Aorta (tissue), 5 donors: ENCODE measurements at places on chromosomes 5 and 9. TPM values are rescaled to one million over a fixed set of nuclear protein-coding genes. Genes with fewer than 3 reads are reported as not detected.

GRCh38 chr5:123439709-123440108 lies 16.5 kb upstream of the CEP120 start:
- DNase-seq, result no peak
- H3K4me3 ChIP-seq, result no peak overlapping the region
- H3K27ac ChIP-seq, result no peak overlapping the region
- no peaks in the 10 kb centered on the region for H3K36me3 ChIP-seq
- no peaks in the 10 kb centered on the region for H3K4me1 ChIP-seq

DNA sequence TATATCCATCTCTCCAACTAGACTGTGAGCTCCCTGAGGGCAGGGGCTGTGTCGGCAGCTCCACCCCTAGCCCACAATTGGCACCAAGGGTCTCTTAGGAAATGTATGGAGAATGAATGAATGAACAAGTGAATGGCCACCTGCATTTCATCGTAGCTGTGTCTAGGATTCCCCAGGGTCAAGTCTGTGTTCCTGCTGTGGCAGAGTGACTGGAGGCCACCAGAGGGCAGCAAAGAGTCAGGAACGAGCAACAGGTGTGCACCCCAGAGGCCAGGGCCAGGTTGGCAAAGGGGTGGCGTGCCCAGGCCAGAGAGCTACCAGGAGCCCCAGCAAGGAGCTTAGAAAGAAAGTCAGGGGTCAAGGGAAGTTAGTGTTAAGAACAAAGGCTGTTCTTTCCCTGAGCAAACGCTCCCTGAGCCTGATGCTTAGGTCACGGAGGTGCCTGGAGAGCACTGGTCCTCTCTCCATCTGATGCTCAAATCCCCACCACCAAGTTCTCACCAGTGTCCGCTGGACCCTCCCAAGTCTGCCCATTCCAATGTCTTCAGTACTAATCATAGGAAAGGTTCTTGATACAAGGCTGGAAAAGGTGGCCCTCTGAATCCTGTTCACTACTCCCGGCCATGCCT lies 160.7 kb downstream of the PAX5 start:
- no peaks in the 10 kb centered on the region for H3K4me1 ChIP-seq
- no peaks in the 10 kb centered on the region for H3K36me3 ChIP-seq
- H3K27ac ChIP-seq, result no peak overlapping the region
- H3K27me3 ChIP-seq, result no peaks in the 10 kb centered on the region
- DNase-seq, result peak; percentile 64
- H3K4me3 ChIP-seq, result no peak overlapping the region

GRCh38 chr9:109517901-109518377 lies 19.8 kb upstream of the PTPN3 start:
- H3K27ac ChIP-seq, result peak overlapping the region; percentile 52
- no peaks in the 10 kb centered on the region for H3K27me3 ChIP-seq
- no peaks in the 10 kb centered on the region for H3K36me3 ChIP-seq
- H3K4me1 ChIP-seq, result no peaks in the 10 kb centered on the region
- DNase-seq, result no peak
- H3K4me3 ChIP-seq, result no peak overlapping the region

TRIP13 gene
- total RNA-seq, result 0.84 TPM

ENTREP1 gene
- total RNA-seq, result 5.7 TPM

PDGFRB gene
- total RNA-seq, result 360 TPM

DNA sequence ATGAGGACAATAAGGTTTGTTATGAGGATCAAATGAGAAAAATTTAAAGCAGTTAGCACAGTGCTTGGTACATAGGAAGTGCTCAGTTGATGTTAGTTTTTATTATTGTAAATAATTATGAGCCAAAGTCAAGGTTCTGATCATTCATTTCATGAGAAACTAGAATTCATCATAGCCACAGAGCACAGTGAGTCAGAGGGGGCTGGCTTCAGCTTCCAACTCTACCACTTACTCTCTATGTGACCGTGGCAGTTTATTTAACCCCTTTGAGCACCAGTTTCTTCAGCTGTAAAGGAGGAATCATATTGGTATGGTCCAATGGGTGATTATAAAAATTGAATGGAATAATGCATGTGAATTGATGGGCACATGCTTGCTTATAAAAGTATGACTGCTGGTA lies 39.4 kb downstream of the KLHL3 start:
- H3K36me3 ChIP-seq, result no peaks in the 10 kb centered on the region
- no peaks in the 10 kb centered on the region for H3K27me3 ChIP-seq
- H3K4me1 ChIP-seq, result no peaks in the 10 kb centered on the region
- no peak for DNase-seq
- no peak overlapping the region for H3K27ac ChIP-seq
- H3K4me3 ChIP-seq, result no peak overlapping the region

PCDHA7 gene
- total RNA-seq, result 0.32 TPM
